ENCODE measurements at places on chromosomes 11 and 22.

- peak; percentile 44 for DNase-seq
These were observed 3.6 kb downstream of the CTSW start for GRCh38 chr11:65883058-65883761.

- DNase-seq, result no peak
These were observed 42.4 kb upstream of the RASD2 start for GRCh38 chr22:35498026-35498800.

DNA sequence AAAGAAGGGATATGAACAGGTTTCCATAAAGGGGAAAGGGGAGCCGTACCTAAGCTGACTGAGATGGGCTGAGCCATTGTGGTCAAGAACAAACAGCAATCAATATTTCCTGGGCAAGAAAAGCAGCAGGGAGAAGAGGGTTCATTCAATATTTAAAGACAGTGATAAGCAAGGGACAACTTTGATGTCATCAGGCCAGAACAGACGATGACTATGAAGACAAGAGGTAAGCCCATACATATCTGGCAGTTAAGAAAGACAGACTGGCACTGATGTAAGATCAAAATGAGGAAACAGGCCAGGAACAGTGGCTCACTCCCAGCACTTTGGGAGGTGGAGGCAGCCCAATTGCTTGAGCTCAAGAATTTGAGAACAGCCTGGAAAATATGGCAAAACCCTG lies 2.4 kb downstream of the OR5A2 start:
- no peak for DNase-seq

DNA sequence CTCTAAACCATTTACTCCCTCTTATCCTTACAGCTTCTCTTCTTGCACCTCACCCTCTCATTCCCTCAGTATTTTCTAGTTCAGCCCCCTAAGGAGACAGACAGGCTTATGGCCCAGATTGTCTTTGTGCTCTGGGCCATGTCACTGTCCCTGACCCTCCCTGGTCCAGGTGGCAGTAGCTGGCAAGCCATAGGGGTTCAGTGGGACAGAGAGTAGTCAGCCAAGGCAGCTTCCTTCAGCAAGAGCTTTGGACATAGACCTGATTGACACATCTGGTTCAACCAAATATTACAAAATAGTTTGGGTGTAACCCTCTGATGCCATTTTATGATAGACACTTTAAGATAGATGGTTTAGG lies 53.9 kb downstream of the NCAM1 start:
- DNase-seq, result no peak

DNA sequence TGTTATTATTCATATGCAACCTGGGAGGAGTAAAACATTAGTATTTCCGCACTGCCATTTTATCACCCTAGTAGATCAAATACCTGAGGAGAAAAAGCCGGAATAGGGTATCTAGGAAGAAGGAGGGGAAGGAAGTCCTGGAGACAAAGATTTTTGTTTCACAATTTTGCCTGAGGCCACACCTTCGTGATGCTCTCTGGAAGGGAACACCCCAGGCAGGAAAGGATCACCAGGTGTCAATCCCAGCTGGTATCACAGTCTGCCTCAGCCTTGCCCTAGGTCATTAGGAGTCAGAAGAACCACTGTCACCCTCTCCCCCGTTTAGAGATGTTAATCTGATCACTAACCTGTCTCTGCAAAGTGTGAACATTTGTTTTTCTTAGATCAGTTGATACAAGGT lies 35.4 kb upstream of the IGSF9B start:
- no peak for DNase-seq

- no peak for DNase-seq
These were observed 138.5 kb downstream of the SWAP70 start for GRCh38 chr11:9802291-9802861.

DNA sequence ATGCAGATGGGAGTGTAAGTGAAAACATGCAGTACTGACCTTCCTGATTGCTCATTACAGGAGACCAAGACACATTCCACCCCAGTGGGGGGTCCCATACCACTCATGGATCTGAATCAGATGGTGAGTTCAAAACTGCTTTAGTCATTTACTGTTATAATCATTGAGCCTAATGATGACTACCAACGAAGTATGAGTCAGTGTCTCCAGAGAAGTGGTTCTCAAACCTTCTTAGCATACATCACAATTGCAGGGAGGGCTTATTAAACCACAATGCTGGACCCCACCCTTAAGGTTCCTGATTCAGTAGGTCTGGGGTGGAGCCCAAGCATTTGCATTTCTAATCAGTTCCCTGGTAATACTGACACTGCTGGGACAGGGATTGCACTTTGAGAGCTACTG lies 75.8 kb downstream of the CD44 start:
- DNase-seq, result no peak

- no peak for DNase-seq
These were observed 12.4 kb downstream of the NLRP14 start for GRCh38 chr11:7032692-7033091.

DNA sequence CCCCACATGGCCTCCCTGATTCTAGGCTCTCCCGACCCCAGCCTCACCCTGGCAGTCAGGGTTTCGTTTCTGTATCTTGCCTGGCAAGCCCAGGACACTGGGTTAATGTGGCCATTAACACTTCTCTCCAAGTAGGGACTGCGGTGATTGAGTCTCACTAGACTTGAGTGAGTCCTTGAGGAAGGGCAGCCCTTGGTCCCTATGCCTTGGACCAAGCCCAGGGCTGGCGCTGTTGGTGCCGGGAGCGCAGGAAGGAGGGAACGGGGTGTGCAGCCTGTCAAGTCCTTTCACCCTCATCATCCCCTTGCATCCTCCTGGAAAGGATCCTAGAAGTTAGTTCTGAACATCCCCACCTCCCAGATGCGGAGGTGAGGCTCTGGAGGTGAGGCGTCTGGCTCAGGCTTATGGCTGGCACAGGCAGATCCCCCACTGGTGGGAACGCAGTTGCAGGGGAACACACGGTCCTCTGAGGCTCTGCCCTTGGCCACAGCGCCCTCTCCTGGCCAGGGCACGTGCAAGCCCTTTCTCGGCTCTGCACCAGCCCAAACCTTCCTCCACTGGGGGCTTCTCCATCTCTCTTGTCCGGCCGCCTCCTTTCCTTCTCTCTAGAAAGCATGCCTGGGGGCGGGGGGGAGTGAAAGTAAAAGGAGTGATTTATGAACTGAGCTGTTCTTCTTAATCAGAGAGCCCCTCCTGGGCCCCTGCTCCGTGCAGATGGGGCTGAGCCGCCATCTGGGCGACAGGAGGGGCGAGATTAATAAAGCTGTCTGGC lies 56.7 kb downstream of the TP53I11 start:
- peak; percentile 93 for DNase-seq
